Activated CD4-positive, alpha-beta memory T cell treated with anti-CD3 and anti-CD28 coated beads, Interleukin-2, amount 10 ng/mL, durations not matched to agents 7 days and 5 days (primary cell): ENCODE measurements at places on chromosomes 12 and 14.

GRCh38 chr12:120528861-120529525 is at the start of gene COQ5:
Gene COQ5, minus strand, starts transcription at chr12:120529158. Its CDS starts 17 bp downstream, at chr12:120529141.
- DNase-seq: peak; percentile 88

- DNase-seq: no peak
These were observed 41.3 kb upstream of the CTDSP2 start for GRCh38 chr12:57887631-57888408.

GRCh38 chr12:80400571-80400991 is 43.5 kb upstream of the PTPRQ start:
- DNase-seq: no peak

- no peak for DNase-seq
These were observed 112.5 kb upstream of the MED13L start for GRCh38 chr12:116389990-116390389.

DNA sequence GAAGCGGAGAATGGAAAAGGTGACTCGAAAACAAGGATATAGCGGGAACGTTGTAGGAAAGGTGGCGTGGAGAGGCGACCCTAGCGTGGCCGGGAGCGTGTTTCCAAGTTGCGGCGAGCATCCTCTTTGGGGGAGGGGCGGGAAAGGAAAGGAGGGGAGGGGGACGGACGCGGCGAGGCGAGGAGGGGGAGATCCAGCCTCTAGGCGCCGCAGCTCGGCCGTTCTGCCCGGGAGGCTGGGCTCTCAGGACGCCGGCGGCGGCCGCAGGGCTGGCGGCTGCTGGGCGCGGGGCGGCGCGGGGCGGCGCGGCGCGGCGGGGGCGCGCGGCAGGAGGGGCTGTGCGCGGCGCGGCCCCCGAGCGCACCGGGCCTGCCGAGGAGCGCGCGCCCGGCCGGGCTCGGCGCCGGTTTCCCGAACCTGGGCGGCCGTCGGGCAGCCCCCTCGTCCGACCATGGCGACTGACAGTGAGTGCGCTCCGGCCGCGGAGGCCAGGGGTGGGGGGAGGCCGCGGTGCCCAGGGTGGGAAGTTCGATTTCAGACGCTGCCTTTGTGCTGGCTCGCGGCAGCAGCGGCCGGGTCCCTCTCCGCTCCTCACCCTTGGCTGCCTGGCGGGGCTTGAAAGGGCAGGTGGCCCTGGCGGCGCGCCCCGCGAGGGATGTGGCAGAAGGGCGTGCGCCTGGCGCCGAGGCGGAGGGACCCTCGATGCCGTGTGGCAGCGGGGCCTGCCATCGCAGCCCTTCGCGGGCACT is 50.3 kb downstream of the SNAPC1 start:
- DNase-seq: no peak

DNA sequence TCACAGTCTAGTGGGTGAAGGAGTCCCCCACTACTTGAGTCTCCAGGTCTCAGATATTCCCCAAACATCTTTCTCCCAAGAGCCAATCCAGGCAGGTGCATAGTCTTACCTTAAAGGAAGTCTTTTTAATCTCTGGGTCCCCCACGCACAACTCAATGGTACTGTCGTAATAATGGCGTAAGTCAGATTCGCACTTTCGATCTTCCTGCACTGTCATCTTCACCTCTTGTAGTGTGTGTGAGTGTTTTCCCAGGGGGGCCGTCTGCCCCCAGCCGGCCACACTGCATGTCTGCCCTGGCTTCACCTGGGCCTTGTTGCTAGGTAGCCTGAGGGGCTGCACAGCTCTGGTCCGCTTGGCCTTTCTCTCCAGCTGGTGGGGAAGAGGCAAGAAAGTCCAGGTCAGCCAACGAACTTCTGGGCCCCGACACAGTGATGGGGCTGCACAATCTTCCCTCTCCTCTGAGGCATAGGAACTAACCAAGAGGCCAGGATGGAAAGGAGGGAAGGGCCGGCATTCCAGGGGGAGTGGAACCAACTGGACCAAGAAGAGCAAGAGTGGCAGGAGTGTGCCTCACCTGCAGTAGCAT is 2.1 kb downstream of the GZMB start:
- DNase-seq: no peak

DNA sequence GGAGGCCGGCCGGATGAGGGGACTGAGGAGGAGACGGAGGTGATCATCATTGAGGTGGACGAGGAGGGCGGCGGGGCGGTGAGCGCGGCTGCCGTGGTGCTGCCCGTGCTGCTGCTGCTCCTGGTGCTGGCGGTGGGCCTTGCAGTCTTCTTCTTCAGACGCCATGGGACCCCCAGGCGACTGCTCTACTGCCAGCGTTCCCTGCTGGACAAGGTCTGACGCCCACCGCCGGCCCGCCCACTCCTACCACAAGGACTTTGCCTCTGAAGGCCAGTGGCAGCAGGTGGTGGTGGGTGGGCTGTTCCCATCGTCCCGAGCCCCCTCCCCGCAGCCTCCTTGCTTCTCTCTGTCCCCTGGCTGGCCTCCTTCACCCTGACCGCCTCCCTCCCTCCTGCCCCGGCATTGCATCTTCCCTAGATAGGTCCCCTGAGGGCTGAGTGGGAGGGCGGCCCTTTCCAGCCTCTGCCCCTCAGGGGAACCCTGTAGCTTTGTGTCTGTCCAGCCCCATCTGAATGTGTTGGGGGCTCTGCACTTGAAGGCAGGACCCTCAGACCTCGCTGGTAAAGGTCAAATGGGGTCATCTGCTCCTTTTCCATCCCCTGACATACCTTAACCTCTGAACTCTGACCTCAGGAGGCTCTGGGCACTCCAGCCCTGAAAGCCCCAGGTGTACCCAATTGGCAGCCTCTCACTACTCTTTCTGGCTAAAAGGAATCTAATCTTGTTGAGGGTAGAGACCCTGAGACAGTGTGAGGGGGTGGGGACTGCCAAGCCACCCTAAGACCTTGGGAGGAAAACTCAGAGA is 9.6 kb downstream of the MMP14 start:
- DNase-seq: no peak

DNA sequence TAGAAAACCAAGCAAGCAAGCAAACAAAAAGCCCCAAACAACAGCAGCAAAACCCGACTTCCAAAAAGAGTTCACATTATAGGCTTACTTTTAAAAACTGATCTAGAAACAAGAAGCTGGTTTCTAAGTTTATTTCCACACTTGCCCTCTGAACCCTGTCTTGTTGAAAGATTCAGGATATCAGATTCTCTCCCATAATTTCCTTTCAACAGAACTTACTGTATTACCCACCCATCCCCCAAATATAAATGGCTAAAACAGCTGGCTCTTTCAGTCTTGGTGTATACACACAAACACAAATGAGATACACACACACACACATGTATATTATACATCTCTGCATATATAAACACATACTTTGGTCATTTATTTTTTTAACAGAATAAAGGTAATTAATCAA is 460.9 kb downstream of the ZFP36L1 start:
- no peak for DNase-seq

GRCh38 chr12:79615596-79616560 is 74.9 kb downstream of the PAWR start:
- no peak for DNase-seq

- no peak for DNase-seq
These were observed 21.9 kb upstream of the EID3 start for GRCh38 chr12:104281636-104282035.

DNA sequence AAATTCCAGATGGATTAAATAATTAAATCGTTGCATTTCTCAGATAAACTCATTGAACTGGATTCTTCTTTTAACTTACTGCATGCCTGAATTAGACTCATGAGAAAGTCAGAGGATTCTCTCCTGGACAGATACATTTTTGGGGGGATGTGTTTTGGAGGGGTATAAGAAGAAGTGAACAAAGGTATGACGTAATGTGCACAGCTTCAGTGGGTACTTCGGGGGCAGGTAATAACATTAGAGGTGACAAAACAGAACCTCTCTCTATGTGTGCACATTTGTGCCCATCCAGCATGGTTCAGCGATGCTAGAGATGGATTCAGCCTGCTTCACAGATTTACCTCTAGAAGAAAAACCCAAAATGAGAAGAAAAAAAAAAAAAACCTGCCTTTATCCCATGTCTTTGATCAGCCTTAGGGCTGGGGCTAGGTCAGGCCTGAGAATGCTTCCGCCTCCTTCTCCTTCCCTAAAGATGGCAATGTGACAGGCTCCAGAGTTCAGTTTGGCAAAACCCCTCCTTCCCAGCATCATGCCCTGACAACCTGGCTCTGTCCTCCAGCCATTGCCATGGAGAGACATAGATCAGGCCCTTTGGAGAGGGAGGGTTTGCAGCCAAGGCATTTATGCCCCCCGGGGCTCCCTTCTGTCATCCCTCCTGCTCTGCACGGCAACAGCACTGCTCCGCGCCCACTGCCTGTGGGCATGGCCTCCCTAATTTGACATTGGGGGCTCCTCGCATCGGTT is 166.7 kb downstream of the KCNA5 start:
- DNase-seq: no peak

- DNase-seq: no peak
These were observed 29.0 kb downstream of the NCOR2 start for GRCh38 chr12:124538194-124539082.

GRCh38 chr12:71240946-71241345 is 83.1 kb upstream of the TSPAN8 start:
- DNase-seq: no peak

GRCh38 chr12:6867413-6868210 is at the start of gene TPI1:
Gene TPI1, plus strand, starts transcription at chr12:6867531. Its CDS starts 36 bp downstream, at chr12:6867567.
- peak; percentile 83 for DNase-seq

- no peak for DNase-seq
These were observed 264.0 kb upstream of the HMGA2 start for GRCh38 chr12:65560286-65560685.

- DNase-seq: no peak
These were observed 97.4 kb downstream of the LMNTD1 start for GRCh38 chr12:25455696-25456095.

GRCh38 chr14:77947372-77947771 is 147.5 kb downstream of the ADCK1 start:
- DNase-seq: no peak

GRCh38 chr14:38536376-38537038 is 280.6 kb upstream of the CLEC14A start:
- DNase-seq: no peak

DNA sequence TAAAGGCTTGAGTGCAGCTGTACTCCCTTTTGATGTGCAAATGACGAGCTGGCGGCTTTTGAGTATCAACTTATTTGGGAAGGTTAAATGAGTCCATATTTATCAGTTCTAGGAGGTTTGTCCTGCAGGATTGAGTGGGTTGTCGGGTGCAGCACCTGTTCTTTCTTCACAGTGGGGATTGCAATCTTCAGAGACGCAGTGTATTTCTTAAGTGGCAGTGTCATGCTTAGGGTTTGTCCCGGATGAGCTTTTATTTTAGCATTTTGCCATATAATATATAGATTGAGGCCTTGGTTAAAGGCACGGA is 1.2 kb downstream of the FUT8 start:
- no peak for DNase-seq

DNA sequence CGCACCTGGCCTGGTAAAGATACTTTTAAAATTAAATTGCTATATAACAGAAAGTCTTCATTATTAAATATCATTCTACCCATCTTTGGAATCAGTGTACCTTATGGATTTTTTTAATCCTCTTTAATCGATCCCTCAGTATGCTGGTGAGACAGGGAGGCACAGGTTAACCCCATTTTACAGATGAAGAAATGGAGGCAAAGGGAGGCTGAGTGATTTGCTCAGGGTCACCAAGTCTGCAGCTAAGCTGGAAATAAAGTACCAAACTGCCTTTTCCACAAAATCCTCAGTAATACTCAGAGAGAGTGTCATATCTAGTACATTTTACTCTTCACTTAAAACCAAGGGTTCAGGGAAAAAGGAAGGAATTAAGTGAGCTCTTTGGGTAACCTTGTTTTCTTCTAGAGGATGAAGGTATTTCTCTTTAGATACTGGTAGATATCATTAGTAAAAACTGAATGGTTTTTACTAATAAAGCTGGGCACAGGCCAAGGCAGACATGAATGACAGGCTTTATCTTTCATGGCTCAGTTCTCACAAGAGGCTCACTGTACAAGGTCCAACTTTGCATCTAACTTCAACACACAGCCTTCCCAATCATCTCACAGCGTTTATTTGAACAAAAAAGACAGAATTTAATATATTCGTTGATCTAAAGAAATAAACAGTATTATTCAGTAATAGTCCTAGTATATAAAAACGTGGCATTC is 35.3 kb upstream of the TTC7B start:
- DNase-seq: no peak

GRCh38 chr12:69129564-69129963 is 109.8 kb upstream of the CPSF6 start:
- no peak for DNase-seq

DNA sequence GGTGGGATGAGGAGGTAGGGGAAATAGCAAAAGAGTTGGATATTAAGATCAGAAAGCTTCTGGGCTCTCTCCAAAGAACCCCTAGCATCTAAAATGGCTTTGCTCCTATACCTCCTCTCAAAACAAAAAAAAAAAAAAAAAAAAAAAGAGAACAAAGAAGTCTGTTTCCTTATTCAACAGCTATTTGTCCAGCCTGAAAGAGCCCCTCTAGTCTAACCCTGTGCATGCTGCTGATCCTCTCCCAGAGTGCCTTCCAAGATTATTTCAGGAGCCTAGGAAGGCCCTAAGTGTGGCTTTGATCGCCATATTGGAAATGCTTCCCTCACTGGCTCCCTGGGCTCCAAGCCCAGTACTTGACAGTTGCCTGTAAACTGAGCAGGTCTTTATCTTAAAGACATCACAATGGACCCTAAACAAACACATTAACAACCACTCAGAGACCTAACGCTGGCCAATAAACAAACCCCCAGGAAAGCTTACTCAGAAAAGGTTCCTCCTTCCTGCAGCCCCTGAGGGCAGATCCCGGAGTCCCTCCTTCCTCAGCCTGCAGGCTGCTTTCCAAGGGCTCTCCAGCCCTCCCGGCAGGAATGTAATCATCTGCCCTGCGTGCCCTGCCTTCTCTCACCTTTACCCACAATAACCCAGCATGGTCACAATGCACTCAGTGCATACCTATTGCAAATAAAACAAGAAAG is 17.4 kb upstream of the COL2A1 start:
- DNase-seq: no peak

GRCh38 chr14:97724265-97724731 is 927.1 kb downstream of the VRK1 start:
- DNase-seq: peak; percentile 51

GRCh38 chr12:64065881-64066451 is 156.1 kb downstream of the KICS2 start:
- no peak for DNase-seq

DNA sequence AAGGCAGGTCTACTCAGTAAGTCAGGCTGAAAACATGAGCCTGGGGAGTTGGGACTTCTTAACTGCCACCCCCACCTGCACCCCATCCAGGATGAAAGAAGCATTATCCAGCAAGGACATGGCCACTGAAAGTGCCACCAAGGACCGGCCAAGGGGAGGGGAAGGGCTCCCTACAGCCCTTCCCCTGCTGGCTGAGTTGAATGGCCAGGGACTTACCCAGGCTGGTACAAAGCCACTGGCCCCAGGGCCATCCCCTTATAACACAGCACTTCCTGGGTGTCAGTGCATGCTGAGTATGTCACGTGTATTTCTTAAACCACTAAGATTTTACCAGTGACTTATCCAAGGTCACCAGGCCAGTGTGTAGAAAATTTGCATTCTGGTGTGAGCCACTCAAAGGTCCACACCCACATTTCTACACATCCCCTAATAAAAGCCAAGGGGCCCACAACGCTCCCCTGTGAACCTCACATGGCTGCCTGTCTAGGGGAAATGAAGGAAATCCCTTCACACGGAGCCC is 29.3 kb upstream of the ZFP36L1 start:
- no peak for DNase-seq
